ENCODE measurements at places on chromosomes 2 and 18.

DNA sequence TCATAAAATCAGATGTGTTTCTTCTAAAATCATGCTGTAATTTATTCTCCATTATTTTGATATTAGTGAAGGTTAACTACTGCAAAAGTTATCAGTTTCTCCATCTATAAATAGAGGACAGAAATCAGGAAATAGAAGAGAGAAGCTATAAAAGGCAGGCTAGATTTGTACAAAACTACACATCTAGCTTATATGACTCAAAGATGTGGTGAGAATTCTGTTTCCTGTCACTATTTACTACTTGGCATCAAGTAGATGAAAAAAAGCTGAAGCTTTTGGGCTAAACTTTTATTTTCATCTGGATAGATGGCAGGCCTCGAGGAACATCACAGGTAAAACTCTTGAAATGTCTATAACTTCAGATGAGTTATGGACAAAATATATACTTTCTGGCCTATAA lies 49.8 kb upstream of the NAB1 start:
- no peak for DNase-seq

DNA sequence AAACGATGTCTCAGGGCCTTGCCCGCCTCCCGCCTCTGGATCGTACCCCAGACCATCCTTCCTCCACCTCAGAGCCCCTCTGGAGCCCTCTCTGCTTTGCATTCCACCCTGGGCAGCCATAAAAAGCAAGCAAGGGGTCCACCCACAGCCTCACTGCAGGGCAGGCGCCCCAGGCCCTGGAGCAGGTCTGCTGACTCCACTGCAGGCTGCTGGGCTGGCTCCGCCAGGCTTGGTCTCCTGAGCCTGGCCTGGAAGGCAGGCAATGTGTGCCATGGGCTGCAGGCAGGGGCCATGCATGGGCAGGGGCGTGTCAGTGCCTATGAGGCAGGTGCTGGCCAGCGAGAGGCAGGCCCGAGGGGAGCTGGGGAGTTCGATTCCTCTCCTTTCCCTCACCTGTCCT lies 186.0 kb downstream of the ANKRD30B start:
- no peak for DNase-seq

DNA sequence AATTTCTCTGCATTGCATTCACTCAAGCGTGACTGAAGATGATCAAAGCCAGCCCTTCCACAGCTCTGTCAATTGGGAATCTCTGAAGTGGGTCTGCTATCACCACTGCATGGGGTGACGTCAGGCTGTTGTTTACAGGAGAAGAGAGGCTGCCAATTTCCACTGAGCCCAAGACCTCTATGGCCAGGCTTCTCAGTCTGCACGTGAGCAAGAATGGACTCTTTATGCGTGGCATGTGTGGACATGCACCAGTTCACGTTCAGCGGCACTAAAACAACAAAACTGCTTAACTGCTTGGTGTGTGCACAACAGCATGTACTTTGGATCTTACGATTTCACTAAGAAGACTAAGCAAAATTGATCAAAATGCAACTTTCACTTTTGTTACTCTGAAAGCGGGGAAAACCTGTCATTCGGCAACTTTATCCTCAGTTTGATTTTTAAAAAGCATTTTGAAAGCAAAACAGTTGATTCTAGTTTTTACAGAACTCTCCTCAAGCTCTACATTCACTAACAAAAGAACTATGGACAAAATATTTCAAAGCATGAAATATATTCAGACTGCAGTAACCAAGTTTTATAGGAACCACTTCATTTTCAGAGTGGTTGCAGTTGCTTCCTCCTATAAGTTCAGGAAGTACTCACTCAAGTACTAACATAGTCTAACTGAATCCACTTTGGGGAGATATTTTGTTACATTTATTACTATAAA lies 77.0 kb upstream of the SERTAD2 start:
- peak; percentile 93 for DNase-seq

DNA sequence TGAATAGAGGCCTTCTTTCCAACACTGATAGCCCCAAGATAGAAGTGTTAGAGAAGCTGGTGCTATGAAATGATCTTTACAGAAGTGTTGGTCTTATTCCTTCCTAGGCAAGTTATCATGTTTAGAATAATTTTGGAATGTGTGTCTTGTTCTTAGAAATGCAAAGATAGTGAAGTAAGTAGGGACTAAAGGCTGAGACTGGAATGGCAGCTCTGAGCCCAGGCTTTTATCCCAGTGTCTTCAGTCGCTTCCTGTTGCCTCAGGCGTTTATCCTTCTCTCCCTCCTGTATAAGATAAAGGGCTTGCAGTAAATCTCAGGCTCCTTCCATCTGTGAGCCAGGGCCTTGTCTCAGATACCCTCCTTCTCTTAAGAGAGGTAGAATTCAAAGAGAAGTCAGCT lies 218.1 kb downstream of the TPGS2 start:
- DNase-seq = no peak

DNA sequence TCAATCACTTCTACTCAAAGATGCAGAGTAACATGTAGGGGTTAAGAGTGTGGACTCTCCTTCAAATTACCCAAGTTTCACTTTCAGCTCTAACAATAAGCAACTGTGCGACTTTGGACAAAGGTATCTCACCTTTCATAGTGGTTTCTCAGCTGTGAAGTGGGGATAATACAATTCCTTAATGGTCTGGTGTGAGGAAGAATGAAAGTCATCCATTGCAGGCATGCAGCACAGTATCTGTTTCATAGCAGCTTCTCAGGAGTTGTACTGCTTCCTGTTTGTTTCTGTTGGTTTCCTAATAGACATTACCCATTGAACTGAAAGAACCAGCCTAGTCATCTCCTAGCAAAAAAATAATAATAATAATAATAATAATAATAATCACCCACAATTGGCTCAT lies 74.4 kb downstream of the DDX18 start:
- DNase-seq = no peak

All from NCI-H510A treated with DMSO at 0.1 percent for 48 hours (cell line).